ENCODE measurements at places on chromosomes 12 and 14.

DNA sequence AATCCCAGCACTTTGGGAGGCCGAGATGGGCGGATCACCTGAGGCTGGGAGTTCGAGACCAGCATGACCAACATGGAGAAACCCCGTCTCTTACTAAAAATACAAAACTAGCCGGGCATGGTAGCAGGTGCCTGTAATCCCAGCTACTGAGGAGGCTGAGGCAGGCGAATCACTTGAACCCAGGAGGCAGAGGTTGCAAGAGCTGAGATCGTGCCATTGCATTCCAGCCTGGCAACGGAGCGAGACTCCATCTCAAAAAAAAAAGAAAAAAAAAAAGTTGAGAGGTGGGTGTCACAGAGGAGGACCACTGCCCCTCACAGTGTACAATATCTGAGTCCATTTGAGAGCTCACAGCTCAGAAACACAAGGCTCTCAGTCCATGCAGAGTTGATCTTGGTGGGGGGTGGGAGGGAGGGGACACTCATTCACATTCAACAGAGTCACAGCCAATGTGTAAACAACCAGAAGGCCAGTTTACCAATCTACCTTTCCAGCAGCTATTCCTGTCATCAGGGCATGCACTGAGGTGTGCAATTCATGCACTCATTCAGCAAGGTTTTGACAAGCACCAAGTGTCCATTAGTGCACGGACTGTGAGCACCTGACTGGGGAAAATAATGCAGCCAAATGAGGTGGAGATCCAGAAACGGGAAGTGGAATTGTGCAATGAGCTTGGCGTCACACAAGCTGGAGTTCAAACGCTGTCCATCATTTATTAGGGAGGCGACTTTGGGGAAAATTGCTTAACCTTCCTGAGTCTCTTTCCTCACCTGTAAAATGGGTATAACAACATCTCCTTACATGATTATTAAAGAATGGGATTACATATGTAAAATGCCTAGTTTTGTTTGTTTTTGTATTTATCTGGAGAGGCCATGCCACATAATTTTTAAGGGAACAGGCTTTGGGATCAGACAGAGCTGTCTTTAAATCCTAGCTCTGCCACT, 4.4 kb upstream of the EIF5 start:
- no peak for DNase-seq

DNA sequence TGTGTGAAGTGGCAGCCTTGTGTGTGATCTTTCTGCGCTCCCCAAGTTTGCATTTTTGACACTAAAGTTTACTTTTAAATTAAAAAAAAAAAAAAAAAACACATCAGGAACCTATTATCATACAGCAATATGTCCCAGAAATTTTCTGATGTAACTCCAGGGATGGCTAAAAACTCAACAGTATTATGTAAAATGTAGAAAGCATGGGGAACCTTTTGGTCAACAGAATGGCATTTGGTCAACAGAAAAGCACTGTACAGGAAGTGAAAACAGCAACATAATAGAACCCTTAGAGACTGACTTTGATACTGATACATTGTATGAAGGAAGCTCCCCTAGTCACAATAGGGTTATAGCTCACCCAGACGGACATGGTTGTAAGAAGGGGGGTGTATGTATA, 224.3 kb downstream of the ITPR2 start:
- no peak for DNase-seq

- DNase-seq = no peak
These were observed 163.3 kb downstream of the ETV6 start for GRCh38 chr12:11812586-11813437.

- DNase-seq = peak; percentile 63
These were observed 82.5 kb upstream of the EVL start for GRCh38 chr14:99982537-99983250.

GRCh38 chr14:100688598-100689461, 37.9 kb upstream of the DLK1 start:
- no peak for DNase-seq

GRCh38 chr12:25707056-25707455, 154.0 kb upstream of the LMNTD1 start:
- no peak for DNase-seq

- DNase-seq = no peak
These were observed 73.4 kb downstream of the ZNF664 start for GRCh38 chr12:124046456-124046740.

- no peak for DNase-seq
These were observed 67.8 kb upstream of the FICD start for GRCh38 chr12:108447168-108447832.

GRCh38 chr12:63752841-63753240, 26.9 kb upstream of the RXYLT1 start:
- DNase-seq = no peak

- no peak for DNase-seq
These were observed at the start of gene PRH2 for GRCh38 chr12:10928746-10929286. Gene PRH2, plus strand, starts transcription at chr12:10929236. Its CDS starts 38 bp downstream, at chr12:10929274.

DNA sequence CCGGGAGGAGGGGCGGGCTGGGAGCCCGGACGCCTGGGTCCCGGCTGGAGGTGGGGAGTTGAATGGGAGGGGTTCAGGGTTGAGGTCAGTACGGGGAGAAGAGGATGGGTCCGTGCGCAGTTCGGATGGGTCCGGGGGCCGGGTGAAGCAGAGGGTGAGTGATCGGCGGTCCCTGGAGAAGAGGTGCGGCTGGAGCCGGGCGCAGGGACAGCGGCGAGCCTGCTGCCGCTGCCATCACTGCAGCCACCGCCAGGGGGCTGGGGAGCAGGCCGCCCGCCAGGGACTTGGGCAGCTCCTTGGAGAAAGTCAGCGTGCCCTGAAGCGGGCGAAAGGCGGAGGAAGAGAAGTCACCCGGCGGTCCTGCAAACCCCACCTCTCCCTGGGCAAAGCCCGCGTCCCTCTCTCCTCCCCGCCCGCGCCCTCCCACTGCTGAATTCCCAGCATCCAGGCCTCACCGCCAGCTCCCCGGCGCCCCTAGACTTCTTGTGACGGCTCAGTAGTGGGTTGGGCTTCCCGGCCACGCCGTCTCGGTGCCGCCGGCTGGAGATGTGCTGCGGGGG, 6.0 kb upstream of the GPR84 start:
- peak; percentile 47 for DNase-seq

- no peak for DNase-seq
These were observed 5.3 kb downstream of the RAD52 start for GRCh38 chr12:944211-944610.

- DNase-seq = peak; percentile 99
These were observed 473.1 kb downstream of the TMEM121 start for GRCh38 chr14:105999361-106000028.

GRCh38 chr14:26137161-26137560, 460.7 kb downstream of the NOVA1 start:
- no peak for DNase-seq

GRCh38 chr12:113425960-113426453, 3.8 kb downstream of the SDSL start:
- DNase-seq = no peak

GRCh38 chr12:32826807-32827412, 69.7 kb downstream of the PKP2 start:
- no peak for DNase-seq

DNA sequence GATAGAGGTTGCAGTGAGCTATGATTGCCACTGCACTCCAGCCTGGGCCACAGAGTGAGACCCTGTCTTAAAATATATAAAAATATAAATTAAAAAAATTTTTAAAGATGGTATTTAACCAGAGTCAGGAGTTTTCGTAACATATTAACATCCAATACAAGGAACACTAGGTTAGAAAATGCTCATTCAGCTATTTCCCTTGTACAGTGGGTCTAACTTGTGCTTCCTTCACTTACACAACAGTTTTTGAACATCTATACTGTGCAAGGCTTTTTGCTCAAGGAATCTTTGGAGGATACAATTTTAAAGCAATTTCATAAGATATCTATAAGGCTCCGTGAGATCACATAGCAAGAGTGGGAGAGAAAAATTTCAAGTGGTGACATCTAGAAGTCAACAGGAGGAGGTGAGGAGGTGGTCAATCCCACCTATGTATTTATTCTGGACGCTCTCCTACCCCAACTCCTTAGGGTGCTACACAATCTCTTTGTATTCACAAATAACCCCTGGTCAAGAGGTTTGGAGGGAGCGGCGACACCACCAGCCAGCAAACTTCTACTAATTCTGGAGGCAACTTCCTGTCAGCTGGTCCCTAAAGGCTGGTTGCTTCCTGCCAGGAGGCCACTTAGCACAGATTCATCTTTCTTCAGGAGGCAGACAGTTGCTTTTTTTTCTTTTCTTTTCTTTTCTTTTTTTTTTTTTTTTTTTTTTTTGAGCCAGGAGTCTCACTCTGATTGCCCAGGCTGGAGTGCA, 22.2 kb downstream of the DUSP16 start:
- no peak for DNase-seq

- DNase-seq = no peak
These were observed 699 bp upstream of the HOXC11 start for GRCh38 chr12:53972152-53972702.

DNA sequence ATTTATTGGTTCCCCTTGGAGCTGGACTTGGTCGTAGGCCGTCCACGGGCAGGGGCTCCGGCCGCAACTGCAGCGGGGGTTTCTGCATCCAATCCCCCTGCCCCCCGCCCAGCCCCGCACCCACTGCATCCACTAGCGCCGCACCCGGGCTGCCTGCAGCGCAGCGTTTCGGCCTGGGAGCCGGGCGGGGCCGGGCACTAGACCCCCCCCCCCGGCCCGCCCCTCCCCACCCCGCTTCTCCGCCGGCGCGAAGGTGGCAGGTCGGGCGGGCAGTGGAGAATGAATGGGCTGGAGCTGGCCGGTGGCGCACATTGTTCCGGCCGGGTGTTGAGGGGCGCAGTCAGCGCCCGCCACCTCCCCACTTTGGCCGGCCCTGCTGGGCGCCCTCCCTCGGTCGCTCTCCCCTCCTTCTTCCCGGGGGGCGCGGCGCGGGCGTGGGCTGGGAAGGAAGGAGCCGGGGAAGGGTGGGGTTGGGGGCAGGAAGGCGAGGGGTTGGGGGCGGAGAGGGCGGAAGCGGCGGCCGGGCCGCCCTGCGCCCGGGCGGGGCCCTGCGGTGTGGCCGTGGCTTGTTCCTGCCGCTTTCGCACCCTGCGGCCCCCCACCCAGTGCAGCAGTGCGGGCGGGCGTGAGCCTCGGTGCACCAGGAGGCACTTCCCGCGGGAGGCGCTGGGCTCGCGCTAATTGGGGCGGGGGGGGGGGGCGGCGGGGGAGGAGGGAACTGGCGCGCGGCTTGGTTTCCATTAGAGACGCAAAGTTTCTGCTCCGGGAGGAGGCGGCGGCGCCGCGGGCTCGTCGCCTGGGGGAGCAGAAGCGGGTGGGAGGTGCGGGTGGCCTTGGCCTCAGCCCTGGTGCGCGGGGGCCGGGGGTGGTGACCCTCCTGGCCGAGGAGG, 841 bp downstream of the CALM1 start:
- peak; percentile 49 for DNase-seq

DNA sequence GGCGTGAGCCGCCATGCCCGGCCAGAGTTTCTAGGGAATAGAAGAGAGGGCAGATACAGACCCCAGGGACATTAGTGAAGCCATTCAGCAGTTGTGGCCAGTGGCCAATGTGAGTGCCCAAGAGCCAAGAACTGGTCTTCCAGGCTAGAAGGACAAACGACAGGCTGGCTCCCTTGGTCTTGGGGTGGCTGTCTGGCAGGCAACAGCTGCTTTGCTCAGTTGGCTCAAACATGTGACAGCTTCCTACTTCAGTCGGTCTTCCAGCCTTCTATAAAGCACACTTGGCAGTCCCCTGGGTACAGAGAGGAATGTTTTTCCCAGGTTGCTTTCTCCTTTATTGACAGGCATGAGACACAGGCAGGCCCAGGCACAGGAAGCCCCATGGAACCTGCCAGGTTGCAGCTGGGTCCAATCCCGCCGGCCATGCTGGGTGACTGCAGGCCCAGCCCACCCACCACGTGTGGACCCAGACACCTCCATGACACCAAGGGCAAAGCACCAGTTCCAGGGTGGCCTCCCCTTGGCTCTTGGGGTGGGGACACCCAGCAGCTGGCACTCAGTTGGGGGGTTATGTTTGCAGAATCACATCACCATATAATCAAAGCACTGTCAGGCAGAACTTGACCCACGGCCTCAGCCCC, 15.4 kb downstream of the CHGA start:
- DNase-seq = no peak

GRCh38 chr12:42759622-42760273, 170.2 kb upstream of the PRICKLE1 start:
- DNase-seq = no peak

Data from stimulated activated CD4-positive, alpha-beta T cell treated with anti-CD3 and anti-CD28 coated beads, Interleukin-2, amount 100 ng/mL, for 48 hours (primary cell).